NCI-H1048 (cell line): ENCODE measurements at places on chromosomes 6 and 20.

DNA sequence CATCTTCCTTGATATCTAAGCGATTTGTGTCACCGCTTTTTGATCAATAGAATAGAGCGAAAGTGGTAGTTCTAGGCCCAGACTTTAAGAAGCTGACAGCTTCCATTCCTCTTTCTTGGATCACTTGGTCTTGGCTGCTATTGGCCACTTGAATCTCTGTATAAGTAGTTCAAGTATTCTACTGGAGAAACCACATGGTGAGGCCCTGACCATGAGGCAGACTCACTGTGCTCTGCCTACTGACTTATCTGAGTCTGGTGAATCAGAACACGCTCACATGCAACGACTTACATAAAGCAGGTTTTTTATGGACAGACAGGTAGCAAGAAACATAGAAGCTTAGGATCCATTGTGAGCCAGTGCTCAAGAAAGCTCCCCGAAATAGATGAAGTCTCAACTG is 27.0 kb downstream of the OLIG3 start:
- no peak for DNase-seq

DNA sequence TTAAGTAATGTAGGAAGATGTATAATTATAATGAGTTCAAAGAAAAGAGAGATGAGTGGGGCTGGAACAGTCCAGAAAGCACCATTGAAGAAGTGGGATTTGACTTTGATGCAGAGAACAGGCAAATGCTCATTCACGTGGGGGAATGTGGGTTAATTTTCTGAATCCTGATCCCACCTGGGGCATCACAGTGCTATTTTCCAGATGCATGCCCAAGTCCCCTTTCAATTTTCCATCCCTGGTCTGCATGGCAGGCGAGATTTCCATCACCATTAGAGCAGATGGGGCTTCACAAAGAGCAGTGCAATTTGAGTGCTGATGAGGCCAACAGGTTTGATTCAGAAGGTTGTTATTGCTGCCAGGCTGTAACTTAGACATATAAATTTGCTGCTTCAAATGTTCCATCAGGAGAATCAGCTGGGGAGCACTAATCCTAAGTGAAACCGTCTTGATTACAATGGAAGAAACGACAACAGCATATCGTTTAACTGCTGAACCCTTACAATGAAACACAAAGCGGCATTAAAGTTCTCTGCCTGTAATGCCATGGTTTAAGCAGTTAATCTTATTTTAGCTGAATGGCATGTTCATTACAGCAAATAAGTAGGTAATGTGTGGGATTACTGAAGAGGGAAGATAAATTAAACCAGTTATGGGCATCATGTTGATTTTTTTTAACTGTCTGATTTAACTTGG is 45.2 kb downstream of the OSTM1 start:
- DNase-seq = no peak

DNA sequence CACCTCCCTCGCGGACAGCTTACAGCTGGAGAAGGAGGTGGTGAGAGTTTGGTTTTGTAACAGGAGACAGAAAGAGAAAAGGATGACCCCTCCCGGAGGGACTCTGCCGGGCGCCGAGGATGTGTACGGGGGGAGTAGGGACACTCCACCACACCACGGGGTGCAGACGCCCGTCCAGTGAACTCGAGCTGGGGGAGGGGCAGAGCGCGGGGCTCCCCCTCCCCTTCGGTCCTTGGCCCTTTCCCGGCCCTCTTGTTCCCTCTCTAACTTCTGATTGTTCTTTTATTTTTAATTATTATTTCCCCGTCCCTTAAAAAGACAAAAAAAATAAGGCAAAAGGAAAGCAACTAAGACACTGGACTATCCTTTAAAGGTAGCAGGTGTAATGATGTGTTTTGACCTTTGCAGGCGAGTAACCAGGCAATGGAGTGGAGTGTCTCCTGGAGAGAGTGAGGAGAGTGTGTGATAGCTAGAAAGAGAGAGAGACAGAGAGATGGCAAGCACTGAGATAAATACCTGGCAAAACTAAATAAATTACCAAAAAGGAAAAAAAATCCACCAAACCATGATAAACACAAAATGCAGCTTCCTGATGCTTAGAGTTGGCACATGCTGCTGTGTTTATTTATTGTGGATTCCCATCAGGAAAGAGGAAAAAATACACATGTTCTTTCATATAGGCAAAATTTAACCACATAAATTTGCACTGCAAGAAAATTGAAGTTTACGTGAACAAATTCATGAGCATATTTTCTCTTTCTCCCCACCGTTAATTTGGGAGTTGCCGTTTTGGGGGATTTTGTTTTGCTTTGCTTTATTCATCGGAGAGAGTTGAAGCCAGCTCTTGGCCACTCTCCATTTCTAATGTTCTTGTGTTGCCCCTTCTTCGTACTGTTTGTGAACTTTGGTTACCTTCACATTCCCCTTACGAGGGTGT is 1.9 kb downstream of the POU3F2 start:
- no peak for DNase-seq

GRCh38 chr20:58911970-58912369 is 59.5 kb downstream of the GNAS start:
- DNase-seq = no peak

GRCh38 chr6:192313-192664 is 100.0 kb upstream of the DUSP22 start:
- DNase-seq = no peak

DNA sequence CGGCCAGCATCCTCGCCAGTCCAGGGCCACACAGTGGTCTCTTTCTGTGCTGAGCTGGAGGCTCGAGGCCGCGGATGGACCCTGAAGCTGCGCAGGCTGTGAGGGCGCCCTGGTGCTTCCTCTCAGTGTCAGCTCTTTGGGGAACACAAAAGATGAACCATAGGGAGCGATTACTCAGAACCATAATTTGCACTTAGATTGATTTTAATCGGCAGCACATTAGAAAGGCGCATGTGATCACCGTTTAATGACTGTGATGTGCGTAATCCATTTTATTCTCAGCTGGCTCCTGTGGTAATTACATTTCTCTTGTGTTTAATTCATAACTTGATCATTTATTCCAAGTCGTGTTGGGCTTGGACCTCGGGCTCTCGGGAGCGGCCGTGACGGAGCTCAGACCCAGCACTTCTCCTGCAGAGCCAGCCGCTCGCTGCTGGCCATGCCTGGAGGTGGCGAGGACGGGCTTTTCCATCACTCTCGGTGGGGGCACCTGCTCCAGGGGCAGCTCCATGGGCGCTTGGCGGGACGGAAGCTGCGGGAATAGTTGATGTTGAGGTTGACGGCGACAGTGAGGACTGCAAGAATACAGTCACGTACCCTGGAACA is 25.6 kb upstream of the NTSR1 start:
- no peak for DNase-seq

DNA sequence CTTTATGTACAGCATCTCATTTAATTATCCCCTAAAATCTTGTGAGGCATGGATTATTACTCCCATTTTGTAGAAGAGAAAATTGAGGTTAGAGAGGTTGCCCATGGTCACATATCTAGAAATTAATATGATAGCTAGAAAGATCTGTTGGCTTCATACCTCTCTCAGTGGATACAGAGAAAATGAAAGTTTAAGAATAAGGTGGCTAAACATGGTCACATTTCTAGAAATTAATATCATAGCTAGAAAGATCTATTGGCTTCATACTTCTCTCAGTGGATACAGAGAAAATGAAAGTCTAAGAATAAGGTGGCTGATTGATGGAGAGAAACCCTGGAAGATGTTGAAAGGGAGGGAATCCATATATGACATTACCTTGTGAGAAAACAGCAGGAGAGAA is 260.7 kb upstream of the MAN1A1 start:
- no peak for DNase-seq

DNA sequence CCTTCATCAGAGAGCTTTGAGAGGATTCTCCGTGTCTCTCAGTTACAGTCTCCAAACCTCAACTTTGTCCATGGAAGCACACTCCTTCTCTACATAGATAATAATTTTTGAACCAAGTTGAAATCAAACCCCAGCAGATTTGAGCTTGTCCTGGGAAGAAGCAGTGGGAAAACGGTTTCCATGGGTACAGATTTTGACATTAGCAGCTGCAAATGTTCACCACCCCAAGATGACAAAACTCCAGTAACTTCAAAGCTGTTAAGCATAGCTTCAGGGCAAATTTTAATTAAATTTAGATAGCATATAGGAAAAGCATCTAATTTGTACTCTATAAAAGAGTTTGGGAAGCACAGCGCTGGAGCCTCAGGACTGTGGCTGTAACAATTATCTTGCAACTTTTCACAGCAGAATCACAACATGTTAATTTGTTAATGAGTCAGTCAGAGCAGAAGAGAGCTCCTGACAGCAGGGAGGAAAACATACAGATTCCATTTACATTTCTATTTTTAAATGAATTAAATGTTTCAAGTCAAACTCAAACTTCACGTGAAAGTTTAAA is 240.7 kb downstream of the BMP7 start:
- DNase-seq = no peak

DNA sequence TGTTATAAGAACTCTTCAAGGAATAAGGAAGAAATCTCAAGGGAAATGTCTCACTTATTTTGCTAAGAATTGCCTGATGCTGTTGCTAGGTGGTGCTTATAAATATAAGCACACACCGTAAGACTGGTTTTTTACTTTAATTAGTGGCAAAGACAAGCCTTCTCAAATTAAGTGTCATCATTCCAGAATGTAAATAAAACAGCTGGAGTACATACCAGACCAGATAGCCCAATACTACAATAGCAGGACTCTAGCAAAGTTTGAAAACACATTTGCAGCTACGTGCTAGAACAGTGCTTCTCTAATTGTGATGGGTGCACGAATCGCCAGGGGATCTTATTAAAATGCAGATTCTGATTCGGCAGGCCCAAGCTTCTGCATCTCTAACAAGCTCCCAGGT is 6.8 kb downstream of the CNKSR3 start:
- no peak for DNase-seq

- DNase-seq = no peak
Observed at GRCh38 chr6:43334466-43335095, 26.0 kb upstream of the CRIP3 start.

GRCh38 chr6:33846226-33846625 is 42.4 kb upstream of the MLN start:
- DNase-seq = no peak
